ENCODE measurements at places on chromosomes 3 and 15.

DNA sequence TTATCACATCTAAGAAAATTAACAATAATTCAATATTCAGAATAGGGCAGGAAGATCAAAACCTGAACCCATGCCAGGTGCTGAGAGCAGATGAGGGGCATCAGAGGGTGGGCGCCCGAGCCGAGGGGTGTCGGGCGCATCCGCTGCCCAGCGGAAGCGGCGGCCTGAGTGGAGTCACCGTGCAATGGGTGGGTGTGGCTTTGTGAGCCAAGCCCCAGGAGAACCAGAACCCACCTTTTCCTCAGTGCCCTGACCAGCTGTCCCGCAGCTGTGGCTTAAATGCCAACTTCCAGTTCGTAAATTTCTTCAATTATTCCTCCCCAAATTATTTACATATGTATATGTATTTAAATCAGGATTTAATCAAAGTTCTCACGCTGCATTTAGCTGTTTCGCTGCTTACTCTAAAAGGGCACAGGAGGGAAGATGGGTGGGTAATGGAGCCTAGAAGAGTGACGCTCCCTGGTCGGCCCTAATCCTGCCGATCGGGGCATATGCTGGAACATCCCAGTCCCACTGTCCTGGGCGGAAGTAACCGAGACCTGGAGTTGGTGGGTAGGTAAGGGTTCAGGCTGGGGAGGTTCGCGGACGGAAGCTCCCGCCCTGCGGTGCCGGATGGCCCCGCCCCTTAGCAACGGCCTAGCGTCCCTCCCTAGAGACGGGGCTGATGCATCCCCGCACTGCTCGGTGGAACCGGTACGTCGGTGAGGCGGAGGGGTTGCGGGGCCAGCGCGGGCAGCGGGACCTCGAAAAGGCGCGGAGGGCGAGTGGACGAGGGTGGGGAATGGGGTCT is 1.3 kb downstream of the DNAH1 start:
- H3K4me3 ChIP-seq: peak overlapping the region; percentile 64
- H3K4me1 ChIP-seq: peaks cover 13% of the 10 kb centered on the region
- peaks cover 4% of the 10 kb centered on the region for H3K36me3 ChIP-seq
- H3K27ac ChIP-seq: no peak overlapping the region
- peak; percentile 53 for DNase-seq

DNA sequence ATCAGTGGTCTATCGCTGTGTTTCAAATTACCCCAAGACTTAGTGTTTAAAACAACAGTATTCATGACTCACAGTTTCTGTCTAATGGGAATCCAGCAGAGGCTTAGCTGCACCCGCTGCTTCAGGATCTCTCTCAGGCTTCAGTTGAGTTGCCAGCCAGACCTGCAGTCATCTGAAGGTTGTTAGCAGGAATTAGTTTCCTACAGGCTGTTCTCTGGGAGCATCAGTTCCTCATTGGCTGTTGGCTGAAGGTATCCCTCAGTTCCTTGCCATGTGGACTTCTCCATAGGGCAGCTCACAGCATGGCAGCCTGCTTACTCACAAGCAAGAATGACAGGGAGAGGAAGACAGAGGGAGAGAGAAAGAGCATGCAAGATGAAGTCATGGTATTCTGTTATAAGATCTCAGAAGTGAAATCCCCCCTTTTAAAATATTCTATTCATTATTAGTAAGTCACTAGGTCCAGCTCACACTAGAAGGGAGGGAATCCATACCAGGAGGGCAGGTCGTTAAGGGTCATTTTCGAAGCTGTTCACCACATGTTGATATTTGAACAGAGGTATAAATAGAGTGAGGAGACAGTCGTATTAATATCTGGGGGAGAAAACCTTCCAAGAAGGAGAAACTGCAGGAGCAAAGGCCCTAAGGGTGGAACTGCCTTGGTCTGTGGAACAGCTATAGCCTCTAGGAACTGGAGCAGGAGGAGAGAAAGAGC is 473.9 kb upstream of the PPP2R3A start:
- H3K36me3 ChIP-seq: no peaks in the 10 kb centered on the region
- H3K27me3 ChIP-seq: no peaks in the 10 kb centered on the region
- H3K27ac ChIP-seq: no peak overlapping the region
- no peaks in the 10 kb centered on the region for H3K4me1 ChIP-seq
- no peak for DNase-seq

- no peaks in the 10 kb centered on the region for H3K27me3 ChIP-seq
- peaks cover 40% of the 10 kb centered on the region for H3K4me1 ChIP-seq
- DNase-seq: peak; percentile 2
- H3K36me3 ChIP-seq: peaks cover 82% of the 10 kb centered on the region
Observed at GRCh38 chr15:93017526-93017925, 71.5 kb downstream of the RGMA start.

GRCh38 chr3:151559736-151560135 is 98.9 kb upstream of the IGSF10 start:
- no peak overlapping the region for H3K4me3 ChIP-seq
- DNase-seq: no peak
- H3K36me3 ChIP-seq: no peaks in the 10 kb centered on the region
- no peak overlapping the region for H3K27ac ChIP-seq
- H3K27me3 ChIP-seq: no peaks in the 10 kb centered on the region

- H3K4me1 ChIP-seq: peaks cover 7% of the 10 kb centered on the region
- peaks cover 7% of the 10 kb centered on the region for H3K27me3 ChIP-seq
- H3K27ac ChIP-seq: no peak overlapping the region
- no peak for DNase-seq
Observed at GRCh38 chr3:72065236-72065635, 280.3 kb upstream of the PROK2 start.

GRCh38 chr15:34436126-34436955 is 1.3 kb downstream of the GOLGA8A start:
- peak overlapping the region; percentile 65 for H3K27ac ChIP-seq
- peak; percentile 26 for DNase-seq
- H3K4me3 ChIP-seq: peak overlapping the region; percentile 90

DNA sequence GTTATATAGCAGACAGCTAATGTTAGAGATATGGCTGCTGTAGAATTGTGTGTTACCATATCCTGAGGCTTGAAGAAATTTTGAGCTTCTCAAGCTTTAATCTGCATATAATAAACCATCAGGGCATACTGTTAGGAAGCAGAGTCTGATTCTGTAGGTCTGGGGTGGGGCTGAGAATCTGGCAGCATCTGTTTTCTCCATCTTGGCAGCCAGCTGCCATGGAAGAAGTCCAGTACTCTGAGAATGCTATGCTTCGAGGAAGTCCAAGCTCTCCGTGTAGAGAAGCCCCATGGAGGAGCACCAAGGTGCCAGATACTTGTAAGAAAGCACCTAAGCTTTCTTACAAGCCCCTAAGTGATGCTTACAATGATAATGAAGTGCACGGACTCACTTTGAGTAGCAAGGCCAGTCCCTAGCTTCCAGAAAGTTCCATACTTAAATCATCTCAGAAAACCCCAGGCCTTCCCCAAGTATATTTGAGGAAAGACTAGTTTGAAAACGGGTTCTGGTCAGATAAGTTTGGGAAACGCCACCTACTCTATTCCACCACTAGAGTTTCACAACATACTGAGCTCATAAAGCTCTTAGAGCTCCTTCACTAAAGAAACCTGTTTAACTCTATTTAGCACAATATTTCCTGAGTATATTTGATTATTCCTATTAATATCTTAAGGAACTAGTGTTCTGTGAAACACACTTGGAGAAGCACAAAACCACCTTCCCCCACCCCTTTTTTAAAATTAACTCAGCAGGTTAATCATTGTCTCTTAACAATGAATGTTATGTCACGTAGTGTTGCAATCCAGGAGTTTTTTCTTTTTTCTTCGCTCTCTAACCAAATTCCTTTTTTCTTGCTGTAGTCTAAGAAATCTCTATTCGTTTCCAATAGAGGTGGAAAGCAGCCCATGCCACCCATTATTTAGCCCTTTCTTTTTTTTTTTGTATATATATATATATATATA is 59.9 kb upstream of the RASGRP1 start:
- H3K27ac ChIP-seq: no peak overlapping the region
- H3K27me3 ChIP-seq: no peaks in the 10 kb centered on the region
- peaks cover 37% of the 10 kb centered on the region for H3K4me1 ChIP-seq
- no peak overlapping the region for H3K4me3 ChIP-seq

DNA sequence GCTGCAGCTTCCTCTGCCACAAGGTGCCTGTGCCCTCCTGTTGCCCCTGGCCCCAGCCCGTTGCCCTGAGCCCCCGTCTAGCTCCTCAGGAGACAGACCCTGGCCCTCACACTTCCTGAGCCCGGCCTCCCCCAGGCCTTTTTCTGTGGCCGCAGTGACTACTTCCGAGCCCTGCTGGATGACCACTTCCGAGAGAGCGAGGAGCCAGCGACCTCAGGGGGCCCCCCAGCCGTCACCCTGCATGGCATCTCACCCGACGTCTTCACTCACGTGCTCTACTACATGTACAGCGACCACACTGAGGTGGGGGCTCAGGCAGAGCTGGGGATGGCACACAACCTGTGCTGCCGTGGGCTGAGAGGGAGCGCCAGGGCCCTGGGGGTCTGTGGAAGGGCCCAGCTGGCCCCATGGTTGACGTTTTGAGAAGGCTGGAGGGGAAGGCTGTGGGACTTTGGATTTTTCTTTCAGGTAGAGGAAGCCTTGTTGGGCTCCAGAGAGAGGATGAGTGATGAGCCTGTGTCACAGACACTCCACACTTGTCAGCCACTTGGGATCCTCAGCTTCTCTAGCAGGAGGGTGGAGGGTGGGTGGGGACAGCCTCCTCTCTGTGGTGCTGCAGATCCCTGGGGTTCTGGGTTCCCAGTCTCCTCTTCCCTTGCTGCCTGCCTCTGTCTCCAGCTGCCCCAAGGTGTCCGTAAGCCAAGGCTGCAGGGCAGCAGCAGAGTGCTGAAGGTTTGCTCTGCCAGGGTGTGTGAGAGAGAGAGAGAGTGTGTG is 5.0 kb downstream of the ABTB1 start:
- peaks cover 10% of the 10 kb centered on the region for H3K4me1 ChIP-seq
- H3K27me3 ChIP-seq: no peaks in the 10 kb centered on the region
- DNase-seq: no peak
- H3K27ac ChIP-seq: no peak overlapping the region
- H3K36me3 ChIP-seq: no peaks in the 10 kb centered on the region

- peaks cover 26% of the 10 kb centered on the region for H3K36me3 ChIP-seq
- DNase-seq: no peak
- H3K4me1 ChIP-seq: peaks cover 77% of the 10 kb centered on the region
- peak overlapping the region; percentile 2 for H3K4me3 ChIP-seq
- peaks cover 36% of the 10 kb centered on the region for H3K27me3 ChIP-seq
Observed at GRCh38 chr3:192896208-192896607, 21.4 kb downstream of the MB21D2 start.

DNA sequence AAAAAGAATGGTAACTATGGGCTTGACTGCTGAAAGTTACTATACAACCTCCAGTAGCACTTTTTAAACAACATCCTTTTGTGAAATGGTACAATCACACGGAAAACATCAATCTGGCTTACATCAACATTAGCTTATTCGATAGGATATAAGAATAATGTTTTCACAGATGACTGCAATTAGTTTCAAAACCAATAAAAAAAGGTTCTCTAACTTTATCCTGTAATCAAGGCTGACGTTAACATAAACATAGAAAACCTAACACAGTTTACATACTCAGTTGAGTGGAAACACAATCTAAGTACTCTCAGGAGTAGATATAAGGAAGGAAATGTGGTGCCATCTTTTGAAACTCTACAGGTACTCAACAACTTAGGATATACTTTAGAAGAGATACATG is 102.2 kb downstream of the DLG1 start:
- H3K36me3 ChIP-seq: peaks cover 10% of the 10 kb centered on the region
- no peaks in the 10 kb centered on the region for H3K27me3 ChIP-seq
- H3K27ac ChIP-seq: no peak overlapping the region
- H3K4me3 ChIP-seq: no peak overlapping the region
- no peak for DNase-seq
- no peaks in the 10 kb centered on the region for H3K4me1 ChIP-seq

Measured in T-helper 2 cell treated with Interferon-gamma antibody and Interleukin-4, amounts not matched to agents 5 μg/mL and 100 μg/mL, for 36 hours (primary cell).